Cardiac muscle cell (in vitro differentiated cells and primary cell): ENCODE measurements at places on chromosomes 7 and 10. TPM values are rescaled to one million over a fixed set of nuclear protein-coding genes. Genes with fewer than 3 reads are reported as not detected.

Gene FGL2
- total RNA-seq: 0.14 and 0.51 TPM in 2 replicates

Gene MSMB
- total RNA-seq: not detected in 2 replicates

- peak; percentile 49 for DNase-seq
These were observed 51.5 kb upstream of the DGKB start for GRCh38 chr7:14954035-14954434.

DNA sequence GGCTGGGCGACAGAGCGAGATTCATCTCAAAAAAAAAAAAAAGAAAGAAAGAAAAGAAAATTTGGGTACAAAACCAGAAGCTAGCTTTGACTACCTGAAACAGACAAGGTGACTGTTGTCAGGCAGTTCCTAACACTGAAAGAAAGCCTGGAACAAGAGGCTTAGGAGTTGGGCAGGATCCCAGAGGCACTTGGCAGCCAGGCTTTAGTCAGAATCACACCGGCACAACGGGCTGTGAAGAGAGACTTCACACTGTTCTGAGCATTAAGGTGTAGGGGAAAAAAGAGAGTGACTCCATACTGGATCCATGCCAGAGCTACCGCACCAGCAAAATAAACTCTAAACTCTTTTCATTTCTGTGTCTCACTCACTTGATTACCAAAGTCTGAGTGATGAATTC, 130.8 kb downstream of the ZNF467 start:
- DNase-seq: no peak

Gene PLPP4
- 0.42 and 0.74 TPM in 2 replicates for total RNA-seq

Gene NFE2L3
- 2.1 TPM in 2 replicates for total RNA-seq

- DNase-seq: peak; percentile 39
These were observed 23.4 kb downstream of the FRMPD2 start for GRCh38 chr10:48251152-48251524.

Gene GPRIN2
- total RNA-seq: 2.3 and 9.1 TPM in 2 replicates

- DNase-seq: no peak
These were observed 144.9 kb upstream of the AHR start for GRCh38 chr7:17153536-17153935.

DNA sequence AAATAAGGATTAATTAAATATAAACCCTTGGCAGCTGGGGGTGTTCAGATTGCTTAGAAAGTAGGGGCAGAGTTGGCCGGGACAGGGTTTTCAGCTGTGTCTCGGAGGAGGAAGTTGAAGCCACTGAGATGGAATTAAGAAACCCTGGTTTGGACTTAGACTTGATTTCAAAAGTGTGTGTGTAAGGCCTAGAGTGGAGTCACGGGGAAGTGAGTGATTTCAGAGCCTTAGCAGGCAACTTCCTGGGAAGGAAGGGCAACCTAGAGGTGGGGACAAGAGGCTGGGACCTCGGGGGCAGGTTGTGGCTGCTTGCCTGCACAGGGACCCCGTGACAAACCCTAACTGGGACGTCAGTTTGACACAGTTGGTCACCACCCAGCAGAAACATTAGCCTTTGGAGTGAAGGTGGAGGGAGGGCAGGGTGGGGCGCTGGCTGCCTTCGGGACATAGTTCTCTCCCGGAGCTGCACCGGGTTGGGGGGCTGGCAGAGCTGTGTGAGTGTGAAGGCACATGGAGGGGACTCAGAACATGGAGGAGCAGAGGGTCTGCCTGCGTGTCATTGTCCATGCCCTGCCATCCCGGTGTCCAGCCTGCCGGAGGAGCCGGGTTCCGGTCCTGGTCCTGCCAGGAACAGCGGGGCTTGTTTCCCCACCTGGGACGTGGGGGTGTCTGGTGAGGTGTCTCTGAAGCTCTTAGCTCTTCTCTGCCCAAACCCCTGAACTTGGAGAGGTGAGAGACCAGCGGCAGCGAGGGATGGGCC, 1.8 kb downstream of the BRI3 start:
- no peak for DNase-seq

Gene PARP12
- total RNA-seq: 1.1 and 2.2 TPM in 2 replicates
